ENCODE measurements at places on chromosomes 12 and 14.
A peak's percentile ranks its signal among the peaks of the same experiment; 100 is the strongest.

- no peak for DNase-seq
These were observed 120.0 kb upstream of the SEL1L start for GRCh38 chr14:81653626-81654025.

DNA sequence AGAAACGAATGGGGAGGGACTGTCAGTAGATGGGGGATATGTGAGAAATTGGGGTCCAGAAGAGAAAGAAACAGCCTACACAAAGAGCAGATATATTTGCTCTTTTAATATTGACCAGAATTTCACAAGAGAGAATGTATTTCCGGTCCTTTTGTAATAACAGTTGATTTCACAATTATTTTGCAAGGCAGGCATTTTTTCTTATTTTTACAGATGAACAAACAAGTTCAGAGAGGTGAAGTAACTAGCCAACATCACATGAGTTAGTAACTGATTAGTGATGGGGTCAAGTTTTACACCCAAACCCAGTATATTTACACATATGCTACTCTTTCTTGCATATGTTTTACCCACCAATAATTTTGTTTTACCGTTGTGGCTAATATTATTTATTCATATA lies 188.2 kb downstream of the NAV3 start:
- DNase-seq: no peak

DNA sequence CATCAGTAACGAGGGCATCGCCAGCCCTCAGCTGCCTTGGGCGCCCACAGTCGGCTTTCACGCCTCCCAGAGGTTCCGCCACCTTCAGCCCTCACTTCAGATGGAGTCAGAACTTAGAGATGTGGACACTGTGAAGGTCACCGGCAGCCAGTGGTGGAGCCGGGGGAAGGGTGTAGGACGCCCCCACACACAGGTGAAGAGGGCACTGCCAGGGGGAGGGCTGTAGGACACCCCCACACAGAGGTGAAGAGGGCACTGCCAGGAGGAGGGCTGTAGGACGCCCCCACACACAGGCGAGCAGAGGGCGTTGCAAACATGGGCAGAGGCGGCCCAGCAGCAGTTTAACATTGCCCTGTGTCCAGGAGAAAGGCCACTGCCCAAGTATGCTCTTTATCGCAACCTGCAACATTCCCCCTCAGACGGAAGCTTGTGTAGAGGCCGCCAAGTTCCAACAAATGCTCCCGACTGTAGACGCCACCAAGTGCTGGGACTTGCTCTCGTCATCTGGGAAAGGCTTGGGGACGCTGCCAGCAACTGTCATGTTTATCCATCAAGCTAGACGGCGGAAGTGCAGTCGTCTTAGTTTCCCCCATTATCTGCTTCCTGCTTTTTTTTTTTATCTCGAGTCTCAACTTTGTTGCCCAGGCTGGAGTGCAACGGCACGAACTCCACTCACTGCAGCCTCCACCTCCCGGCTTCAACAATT lies 4.9 kb upstream of the ANKLE2 start:
- peak; percentile 66 for DNase-seq

GRCh38 chr12:113161415-113162016 lies 12.0 kb downstream of the CFAP73 start:
- peak; percentile 83 for DNase-seq

- no peak for DNase-seq
These were observed 786.8 kb downstream of the TMTC2 start for GRCh38 chr12:83473408-83474095.

DNA sequence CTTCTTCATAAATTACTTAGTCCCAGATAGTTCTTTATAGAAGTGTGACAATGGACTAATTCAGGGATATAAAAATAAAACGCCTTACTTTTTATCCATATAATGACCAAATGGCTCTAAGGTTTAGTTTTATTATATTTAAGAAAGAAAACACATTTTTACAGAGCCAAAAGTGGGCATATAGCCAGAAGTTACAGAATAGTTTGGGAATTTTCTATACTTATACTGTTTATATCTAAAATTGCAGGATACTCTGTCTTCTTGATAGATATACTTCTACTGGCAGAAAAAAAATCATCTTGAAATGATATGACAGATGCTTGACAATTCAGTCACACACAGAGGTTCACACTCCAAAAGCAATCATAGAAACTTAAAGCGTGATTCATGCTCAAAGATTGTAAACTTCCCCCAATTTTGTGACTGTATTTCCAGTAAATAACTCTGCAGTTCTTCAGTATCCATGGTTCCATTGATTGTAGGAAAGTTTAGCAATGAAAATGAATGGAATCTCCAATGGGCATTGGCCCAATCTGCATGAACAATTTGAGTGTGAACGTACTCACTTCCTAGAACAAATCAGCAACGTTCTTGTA lies 307.8 kb downstream of the NOVA1 start:
- DNase-seq: no peak

GRCh38 chr14:101320396-101320795 lies 240.9 kb upstream of the DIO3 start:
- no peak for DNase-seq

DNA sequence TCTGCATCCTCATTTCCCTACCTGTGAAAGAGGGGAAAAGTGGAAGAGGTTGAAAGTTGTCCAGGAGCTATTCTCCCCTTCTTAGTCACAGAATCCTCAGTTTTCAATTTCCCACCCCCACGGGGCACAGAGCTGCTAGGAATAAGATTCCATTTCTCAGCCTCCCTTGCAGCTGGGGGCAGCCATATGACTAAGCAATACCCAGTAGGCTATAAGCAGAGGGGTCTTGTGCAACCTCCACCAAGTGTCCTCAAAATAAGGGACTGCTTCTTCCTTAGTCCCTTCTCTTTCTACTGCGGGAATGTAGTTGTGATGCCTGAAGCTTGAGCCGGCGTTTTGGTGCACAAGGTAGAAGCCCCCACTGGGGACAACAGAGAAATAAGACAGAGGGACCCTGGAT lies 40.9 kb downstream of the VWF start:
- DNase-seq: no peak

- DNase-seq: no peak
These were observed 45.6 kb upstream of the CRY1 start for GRCh38 chr12:107138990-107139389.

DNA sequence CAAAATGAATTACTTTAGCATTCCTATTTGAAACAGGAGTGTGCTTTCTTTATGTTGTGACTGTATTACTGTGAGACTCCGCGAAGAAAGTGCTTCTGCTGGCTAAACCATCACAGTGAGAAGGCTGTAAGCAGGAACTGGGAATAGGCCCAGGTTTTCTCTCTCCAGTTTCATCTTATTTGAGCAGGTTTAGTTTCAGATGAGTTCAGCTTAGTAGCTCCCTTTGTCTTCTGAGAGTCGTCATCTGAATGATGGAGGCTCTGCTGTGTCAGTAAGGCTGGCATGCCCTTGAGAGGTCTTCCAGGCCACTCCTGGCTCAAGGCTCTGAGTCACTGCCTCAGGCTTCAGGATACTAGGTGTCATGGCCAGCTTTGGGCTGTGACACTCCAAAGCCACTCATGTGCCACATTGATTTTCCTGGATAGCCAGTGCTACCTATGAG lies 205.6 kb upstream of the RGS6 start:
- no peak for DNase-seq

DNA sequence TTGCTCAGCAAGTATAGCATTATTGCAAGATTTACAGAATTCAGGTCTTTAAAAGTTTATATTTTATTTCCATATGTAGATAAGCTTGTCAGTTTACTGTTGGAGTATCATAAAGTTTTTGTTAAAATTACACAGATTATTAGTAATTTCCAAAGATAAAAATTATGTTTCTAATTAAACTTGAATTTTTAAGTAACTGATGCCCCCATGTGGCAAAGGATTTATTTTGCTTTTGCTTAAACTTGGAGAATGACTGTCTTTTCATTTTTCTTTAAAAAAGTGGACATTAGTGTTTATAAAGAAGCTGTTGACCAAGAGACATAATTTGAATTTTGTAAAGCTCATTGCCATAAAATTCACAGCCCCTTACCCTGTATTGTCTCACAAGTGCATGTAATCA lies 45.8 kb downstream of the ETNK1 start:
- DNase-seq: peak; percentile 13

- no peak for DNase-seq
These were observed 73.2 kb downstream of the DCAF5 start for GRCh38 chr14:69079747-69080146.

DNA sequence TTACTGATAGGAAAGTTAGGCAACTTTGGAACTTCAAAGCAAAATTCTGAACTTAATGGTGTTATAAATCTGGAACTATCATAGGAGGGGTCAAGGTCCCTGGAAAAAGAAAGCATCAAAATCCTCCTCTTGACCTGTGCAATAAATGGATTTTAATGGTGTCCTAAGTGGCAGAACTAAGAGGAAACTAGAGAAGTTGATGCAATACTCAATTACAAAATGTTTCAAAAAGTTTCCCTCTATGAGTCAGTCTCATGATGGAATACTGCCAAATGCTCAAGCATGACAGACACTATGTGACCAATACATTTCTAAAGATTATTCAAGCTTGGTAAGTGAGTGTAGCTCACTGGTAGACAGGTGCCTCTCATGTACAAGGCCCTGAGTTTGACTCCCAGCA lies 47.7 kb upstream of the ERGIC2 start:
- DNase-seq: no peak

GRCh38 chr14:103001651-103002396 lies 55.5 kb downstream of the CDC42BPB start:
- no peak for DNase-seq

DNA sequence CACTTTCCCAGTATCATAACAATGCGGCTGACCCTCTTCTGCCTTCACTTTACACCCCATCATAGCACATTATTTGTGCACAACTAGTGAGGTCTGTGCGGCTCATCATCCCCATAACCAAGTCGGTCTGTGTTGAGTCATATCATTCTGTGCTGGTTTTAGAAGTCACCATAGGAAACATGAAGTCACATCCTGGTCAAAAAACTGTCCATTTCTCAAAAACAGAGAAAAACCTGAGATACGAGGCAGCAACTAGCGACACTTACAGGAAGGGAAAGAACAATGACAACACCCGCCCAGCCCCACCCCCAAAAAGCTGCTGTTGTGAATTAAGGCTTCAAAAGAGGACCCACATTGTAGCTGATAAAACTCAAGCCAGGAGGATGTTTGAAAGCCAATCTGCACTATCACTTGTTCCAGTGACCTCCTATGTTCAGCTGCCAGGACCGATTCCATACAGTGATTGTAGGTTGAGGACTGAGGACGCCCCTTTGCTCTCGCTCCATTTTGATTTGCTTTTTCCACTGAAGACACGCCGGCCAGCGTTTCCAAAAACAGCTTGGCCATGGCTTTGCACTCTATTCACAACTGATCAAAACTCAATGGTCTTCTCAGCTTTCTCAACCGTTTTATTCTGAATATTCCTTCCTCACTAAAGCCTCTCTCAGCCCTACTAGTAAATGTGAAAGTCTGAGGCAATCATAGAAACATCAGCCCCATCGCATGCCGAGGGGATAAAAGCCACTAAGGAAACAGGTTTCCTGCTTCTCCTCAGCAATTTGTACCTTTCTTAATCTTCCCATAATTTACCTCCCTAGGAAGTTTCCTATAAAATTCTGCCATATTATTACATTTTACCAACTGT lies 87.5 kb downstream of the DUSP16 start:
- DNase-seq: no peak

DNA sequence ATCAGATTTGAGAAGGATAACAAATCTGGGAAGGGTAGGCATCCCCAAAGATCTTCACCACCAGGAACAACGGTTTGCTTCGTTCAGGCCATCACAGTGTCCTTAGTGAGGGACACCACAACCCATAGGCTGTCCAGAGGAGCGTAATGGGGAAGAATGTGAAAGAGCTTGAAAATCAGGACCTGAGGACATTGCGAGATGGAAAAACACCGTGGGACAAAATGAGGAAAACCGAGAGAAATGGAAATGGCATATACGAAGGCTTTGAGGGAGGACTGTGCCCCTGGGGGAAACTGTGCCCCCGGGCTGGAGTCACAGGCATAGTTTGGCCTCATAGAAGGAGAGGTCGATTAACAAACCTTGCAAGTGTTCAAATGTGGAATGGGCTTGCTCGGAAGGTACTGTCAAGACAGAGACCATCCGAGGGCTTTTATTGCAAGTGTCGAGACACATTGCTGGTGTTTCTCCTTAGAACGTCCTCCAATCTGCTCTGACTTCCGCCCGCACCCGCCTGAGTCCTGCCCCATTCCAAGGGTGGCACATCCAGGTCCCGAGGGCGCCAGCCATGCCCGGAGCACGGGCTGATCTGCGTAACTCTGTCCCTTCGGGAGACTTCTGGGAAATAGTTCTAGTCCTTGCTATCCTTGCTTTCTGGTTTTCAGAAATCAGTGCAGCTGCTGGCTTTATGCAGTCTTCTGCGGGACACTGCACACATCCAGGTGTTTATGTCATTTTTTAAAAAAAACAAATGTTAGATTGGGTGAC lies 885 bp upstream of the PALS1 start:
- no peak for DNase-seq

GRCh38 chr12:48128800-48129199 lies 9.6 kb downstream of the PFKM start:
- DNase-seq: no peak

GRCh38 chr12:63045020-63045860 lies 105.8 kb downstream of the AVPR1A start:
- no peak for DNase-seq

- DNase-seq: no peak
These were observed 177.9 kb upstream of the PRMT8 start for GRCh38 chr12:3313066-3313465.

- no peak for DNase-seq
These were observed 18.3 kb downstream of the ARMH4 start for GRCh38 chr14:58133739-58134138.

DNA sequence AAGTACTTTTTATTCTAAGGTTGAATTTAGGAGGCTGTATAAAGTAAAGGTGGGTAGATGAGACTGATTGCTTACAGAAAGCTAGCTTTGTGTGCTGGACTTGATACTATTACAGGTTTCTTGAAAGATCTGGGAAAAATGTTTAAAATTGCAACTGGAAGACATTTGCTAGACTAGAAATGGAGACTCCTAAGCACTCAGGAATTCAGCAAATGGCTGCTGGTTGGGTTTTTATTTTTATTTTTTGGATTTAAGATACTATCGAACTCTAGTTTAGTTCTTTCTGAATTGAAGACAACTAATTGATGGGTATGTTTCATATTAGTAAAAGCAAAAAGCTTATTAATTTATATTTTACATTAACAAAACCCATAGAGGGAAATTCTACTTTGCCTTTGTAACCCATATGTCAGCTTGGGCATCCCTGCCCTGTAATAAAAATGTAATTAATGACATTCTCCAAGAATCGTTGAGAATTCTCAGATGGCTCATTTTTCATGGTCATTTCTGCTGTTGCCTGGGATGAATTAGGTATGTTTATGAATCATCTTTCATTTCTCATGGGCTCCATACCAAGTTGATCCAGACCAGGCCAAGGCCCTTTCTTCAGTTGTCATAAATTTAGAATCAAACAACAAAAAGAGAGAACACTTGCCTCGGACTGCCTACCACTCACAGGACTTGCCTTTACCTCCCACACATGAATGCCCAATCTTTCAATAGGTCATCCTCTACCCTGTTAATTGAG lies 102.1 kb downstream of the ERGIC2 start:
- DNase-seq: no peak

- DNase-seq: peak; percentile 41
These were observed 56.5 kb downstream of the GTF2A1 start for GRCh38 chr14:81164167-81164774.
